ENCODE measurements at places on chromosomes 4 and X. TPM values are rescaled to one million over a fixed set of nuclear protein-coding genes. Genes with fewer than 3 reads are reported as not detected.

DNA sequence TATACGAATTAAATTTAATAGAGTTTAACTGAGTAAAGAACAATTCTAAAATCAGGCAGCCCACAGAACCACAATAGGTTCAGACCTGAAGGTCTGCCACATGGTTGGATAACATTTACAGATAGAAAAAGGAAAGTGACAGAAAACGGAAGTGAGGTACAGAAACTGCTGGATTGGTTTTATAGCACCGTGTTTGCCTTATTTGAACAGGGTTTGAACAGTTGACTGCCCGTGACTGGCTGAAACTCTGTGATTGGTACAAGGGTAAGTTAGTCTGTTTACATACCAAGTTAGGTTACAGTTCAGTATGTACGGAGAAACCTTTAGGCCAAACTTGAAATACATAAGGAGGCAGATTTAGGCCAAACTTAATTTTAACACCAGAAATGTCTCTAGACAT, 64.1 kb upstream of the ATXN3L start:
- no peak for DNase-seq
- no peak overlapping the region for H3K27ac ChIP-seq
- no peak overlapping the region for H3K4me3 ChIP-seq
- no peaks in the 10 kb centered on the region for H3K36me3 ChIP-seq
- no peaks in the 10 kb centered on the region for H3K27me3 ChIP-seq
- H3K4me1 ChIP-seq = no peaks in the 10 kb centered on the region

DNA sequence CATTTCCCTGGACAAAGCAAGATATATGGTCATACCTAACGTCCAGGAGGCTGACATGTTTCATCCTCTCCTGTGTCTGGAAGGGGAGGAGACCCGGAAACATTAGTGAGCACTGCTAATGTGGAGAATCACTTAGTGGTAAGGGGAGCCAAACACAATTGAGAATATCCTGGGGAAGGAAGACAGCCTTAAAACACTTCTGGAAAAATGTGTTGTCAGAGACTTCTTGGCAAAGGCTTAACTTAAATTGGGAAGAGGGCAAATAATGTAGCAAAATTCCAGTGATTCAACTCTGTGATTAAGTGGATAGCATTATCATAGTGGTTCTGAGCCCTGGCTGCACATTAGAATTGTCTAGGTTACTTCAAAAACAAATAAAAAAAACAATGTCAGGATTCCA, 39.5 kb downstream of the SPARCL1 start:
- H3K27me3 ChIP-seq = peaks cover 4% of the 10 kb centered on the region
- no peak overlapping the region for H3K4me3 ChIP-seq
- no peaks in the 10 kb centered on the region for H3K36me3 ChIP-seq
- DNase-seq = no peak
- no peak overlapping the region for H3K27ac ChIP-seq
- no peaks in the 10 kb centered on the region for H3K4me1 ChIP-seq

GPAT3 gene
- total RNA-seq = 2.7 TPM

USO1 gene
- 39.9 TPM for total RNA-seq

DNA sequence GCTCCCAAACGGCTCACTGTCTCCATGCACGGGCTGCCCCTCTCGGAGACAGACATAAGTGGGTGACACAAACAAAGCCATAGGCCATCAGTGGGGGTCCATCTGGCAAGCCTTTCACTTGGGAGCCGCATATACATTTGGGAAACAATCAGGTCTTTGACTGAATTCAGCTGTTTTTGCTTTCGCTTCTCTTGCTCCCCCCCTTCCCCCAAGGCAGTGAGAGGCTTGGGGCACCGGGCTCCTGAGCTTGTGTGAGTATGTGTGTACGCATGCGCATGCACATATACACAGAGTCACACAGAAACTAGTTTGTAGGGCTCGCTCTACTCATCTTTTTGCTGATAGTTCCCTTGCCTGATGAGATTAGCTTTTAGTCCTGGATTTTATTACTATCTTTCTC, 284.4 kb downstream of the AFF2 start:
- H3K4me1 ChIP-seq = no peaks in the 10 kb centered on the region
- H3K27me3 ChIP-seq = no peaks in the 10 kb centered on the region
- no peak for DNase-seq
- no peak overlapping the region for H3K4me3 ChIP-seq
- H3K36me3 ChIP-seq = no peaks in the 10 kb centered on the region
- no peak overlapping the region for H3K27ac ChIP-seq

DNA sequence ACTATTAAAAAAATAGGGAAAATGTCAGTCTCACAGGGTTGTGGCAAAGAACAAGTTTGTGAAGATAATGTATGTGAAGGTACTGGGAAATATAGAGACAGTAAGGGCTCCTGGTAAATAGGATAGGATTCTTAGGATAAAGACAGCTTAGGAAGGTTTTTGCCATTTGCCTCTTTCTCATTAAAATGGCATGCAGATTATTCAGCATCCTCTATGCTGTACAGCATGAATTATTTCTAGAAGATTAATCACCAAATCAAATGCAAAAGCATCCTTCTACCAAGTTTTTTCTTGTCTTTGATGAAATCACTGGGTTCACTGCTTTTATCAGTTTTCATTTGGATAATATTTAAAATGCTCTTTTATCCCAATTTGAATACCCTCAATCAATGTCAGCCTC, 142.8 kb downstream of the NDST3 start:
- H3K27me3 ChIP-seq = no peaks in the 10 kb centered on the region
- no peak overlapping the region for H3K4me3 ChIP-seq
- no peaks in the 10 kb centered on the region for H3K4me1 ChIP-seq
- DNase-seq = no peak
- no peaks in the 10 kb centered on the region for H3K36me3 ChIP-seq

DNA sequence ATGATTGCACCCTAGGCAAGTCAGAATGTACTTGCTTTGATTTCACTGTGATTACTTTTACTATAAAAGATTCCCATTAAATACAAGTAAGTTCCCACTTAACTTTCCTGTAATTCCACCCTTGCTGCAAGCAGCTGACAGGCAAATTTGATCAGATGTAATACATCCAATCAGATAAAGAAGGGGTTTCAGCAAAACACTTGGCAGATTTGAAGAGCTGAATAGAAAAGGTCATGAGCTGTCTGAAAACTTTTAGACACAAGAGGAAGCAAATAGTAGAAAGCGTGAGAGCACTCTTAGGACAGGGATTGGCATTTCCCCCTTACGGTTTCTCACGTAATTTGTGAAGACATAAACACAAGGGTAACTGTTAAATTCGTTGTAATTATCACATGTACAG, 22.8 kb downstream of the HSD17B13 start:
- no peaks in the 10 kb centered on the region for H3K4me1 ChIP-seq
- H3K36me3 ChIP-seq = no peaks in the 10 kb centered on the region
- no peaks in the 10 kb centered on the region for H3K27me3 ChIP-seq
- no peak for DNase-seq

GASK1B gene
- total RNA-seq = not detected

- no peak overlapping the region for H3K27ac ChIP-seq
- no peaks in the 10 kb centered on the region for H3K27me3 ChIP-seq
- H3K4me1 ChIP-seq = peaks cover 11% of the 10 kb centered on the region
- no peak for DNase-seq
- H3K4me3 ChIP-seq = no peak overlapping the region
These were observed 8.8 kb downstream of the PPM1K start for GRCh38 chr4:88275516-88275915.

FAM9B gene
- not detected for total RNA-seq

DNA sequence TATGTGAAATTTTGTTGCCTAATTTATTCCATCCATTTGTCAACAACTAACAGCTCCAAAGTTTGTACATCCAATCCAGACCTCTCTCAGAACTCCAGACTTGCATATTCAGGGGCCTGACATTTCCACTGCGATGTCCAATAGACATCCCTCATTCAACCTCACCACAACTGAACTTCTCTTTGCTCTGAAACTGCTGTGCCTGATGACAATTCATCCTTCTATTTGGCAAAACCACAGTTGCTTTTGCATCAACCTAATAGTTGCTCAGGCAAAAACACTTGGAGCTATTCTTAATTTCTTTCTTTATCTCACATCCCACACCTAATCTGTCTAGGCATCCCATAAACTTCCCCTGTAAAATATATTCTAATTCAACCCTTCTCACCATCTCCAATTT, 56.5 kb downstream of the ANTXR2 start:
- DNase-seq = no peak
- H3K27me3 ChIP-seq = no peaks in the 10 kb centered on the region
- peaks cover 12% of the 10 kb centered on the region for H3K36me3 ChIP-seq
- peaks cover 7% of the 10 kb centered on the region for H3K4me1 ChIP-seq
- H3K4me3 ChIP-seq = no peak overlapping the region

All from T-cell (primary cell).